GM18507 (cell line): ENCODE measurements at places on chromosomes 7 and 10.

DNA sequence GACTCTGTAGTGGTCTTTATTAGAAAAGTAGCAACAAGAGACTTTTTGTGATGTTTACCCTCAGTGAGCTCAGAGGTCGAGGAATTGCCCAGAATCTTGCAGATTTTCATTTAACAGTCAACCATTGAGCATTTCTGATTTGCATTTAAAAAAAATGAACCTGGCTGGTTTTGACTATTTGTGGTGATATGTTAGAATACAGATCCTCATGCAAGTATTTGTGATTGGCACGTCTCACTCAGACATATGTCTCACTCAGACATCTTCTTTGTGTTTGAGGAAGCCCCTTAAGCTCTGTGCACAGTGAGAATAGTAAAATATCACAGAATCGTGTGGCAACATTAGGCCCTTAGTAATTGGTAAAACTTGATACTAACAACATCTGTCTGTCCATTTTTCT lies 113.2 kb downstream of the SND1 start:
- no peak for DNase-seq

GRCh38 chr7:91187061-91187460 lies 77.2 kb upstream of the FZD1 start:
- no peak for DNase-seq

GRCh38 chr10:93541402-93542357 lies 24.8 kb upstream of the FFAR4 start:
- DNase-seq = no peak

DNA sequence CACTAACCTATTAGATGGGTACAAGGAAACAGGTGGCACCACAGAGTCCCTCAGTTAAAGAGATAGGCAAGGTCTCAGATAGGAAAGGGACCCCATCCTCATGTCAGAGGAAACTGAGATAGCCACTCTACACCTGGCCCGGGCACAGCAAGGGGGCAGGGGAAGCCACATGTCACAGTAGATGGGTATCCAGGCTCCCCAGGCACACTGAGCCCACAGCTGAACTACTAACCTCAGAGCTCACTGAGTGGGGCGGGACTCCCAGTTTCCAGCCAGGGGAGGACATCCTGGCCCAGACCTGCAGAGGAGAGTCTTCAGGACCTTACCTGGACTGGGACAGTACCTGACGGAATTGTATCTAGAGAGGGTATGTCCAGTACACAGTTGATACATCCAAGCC lies 3.7 kb upstream of the CDHR1 start:
- no peak for DNase-seq

GRCh38 chr10:82969405-82969804 lies 1094.4 kb downstream of the NRG3 start:
- no peak for DNase-seq

DNA sequence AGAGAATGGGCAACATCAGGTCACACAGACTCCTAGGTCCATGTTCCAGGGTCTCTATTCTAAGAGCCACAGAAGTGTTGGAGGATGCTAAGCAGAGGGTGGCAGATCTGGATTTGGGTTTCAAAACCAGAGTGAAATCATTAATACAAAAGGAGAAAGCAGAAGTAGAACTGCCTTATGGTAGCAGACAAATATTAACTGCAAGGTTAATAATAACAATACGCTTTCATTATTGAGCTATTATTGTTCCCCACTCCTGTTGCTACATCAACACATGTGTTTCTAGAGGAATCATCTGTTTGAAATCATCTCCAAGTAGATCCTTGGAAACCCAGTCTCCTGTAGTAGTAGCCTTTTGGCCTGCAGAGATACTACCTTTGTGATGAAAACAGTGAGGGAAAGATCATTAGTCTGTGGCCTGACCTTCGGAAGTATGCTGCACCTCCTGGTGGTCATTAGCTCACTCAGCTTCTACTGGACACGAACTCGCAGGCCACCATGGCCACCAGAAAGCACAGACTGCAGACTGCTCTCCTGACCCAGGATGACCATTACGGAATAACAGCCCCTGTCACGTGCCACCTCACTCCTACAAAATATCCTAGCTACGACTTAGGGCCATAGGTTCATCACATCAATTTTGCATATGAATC lies 84.6 kb downstream of the XPNPEP1 start:
- no peak for DNase-seq

DNA sequence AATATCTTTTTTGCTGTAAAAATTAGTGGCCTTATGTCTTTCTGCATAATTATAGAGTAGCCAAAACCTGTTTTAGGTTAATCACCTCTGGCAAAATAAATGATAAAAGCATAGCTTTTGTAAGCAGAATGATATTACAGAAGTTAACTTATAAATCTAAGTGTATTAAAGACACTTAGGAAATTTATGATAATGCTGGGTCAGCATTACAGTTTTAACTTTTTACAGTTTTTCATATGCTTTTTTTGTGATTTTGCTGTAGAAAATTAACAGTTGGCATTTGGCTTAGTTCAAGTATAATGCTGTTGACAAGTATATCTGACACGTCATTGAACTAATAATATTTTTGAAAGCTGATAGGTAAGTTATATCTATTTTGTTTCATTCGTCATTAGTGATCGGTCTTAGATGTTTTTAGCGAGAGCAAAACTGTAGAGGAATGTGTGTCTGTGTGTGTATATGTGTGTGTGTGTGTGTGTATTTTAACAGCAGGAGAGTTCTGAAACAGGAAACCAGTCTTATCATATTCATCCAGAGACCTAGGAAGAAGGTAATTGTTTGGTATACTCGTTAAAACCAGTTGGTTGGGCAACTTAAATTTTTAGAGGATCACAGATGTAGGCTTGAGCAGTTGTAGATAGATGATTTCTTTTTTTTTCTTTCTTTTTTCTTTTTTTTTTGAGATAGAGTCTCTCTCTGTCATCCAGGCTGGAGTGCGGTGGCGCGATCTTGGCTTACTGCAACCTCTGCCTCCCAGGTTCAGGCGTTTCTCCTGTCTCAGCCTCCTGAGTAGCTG lies 15.4 kb downstream of the PTEN start:
- no peak for DNase-seq

GRCh38 chr10:3825862-3826351 lies 40.9 kb upstream of the KLF6 start:
- no peak for DNase-seq

DNA sequence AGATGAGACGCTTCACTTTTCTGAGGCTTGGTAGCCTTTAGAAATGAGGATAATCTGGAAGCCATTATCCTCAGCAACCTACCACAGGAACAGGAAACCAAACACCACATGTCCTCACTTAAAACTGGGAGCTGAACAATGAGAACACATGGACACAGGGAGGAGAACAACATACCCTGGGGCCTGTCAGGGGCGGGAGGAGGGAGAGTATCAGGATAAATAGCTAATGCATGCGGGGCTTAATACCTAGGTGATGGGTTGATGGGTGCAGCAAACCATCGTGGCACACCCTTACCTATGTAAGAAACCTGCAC lies 48.9 kb downstream of the LRGUK start:
- no peak for DNase-seq

- no peak for DNase-seq
These were observed 263.6 kb upstream of the LRGUK start for GRCh38 chr7:133863362-133864061.

DNA sequence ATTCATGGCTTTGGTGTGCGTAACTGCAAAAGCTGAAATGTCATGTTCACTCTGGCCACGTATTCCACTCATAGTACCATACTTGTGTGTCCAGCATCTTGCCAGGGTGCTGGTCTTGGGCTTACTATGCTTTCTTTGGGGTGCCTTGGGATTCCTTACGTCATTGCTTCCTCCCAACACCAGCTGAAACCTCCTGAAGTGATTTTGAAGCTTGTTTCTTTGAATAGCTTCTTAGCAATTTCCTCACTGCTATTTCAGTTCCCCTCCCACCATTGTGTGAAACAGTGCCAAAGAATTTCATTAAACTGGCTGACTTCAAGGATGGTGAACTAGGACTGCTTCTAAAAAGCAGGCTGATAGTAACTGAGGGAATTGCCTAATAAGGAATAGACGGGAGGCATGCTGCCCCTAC lies 36.9 kb downstream of the ENTPD1 start:
- DNase-seq = no peak

GRCh38 chr7:46071076-46071475 lies 150.0 kb upstream of the IGFBP3 start:
- no peak for DNase-seq

DNA sequence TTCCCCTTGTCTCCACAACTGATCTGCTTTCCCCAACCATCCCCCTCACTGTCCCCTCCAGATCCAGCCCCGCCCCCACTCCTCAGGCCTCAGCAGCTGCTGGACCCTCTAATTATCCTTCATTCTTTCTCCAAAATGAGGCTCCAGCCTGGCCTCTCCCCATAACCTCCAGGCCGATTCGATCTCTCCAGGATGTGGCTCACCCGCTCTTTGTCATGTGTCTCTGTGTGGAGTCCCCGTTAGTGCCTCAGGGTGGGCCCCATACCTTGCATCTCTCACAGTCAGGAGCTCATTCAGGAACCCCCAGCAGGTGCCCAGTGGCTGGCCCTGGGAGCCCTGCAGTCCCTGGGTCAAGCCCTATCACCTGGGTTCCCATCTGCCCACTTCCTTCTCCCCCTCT lies 1.3 kb downstream of the PILRA start:
- no peak for DNase-seq

- DNase-seq = no peak
These were observed 4.5 kb downstream of the TNS3 start for GRCh38 chr7:47577321-47577919.

DNA sequence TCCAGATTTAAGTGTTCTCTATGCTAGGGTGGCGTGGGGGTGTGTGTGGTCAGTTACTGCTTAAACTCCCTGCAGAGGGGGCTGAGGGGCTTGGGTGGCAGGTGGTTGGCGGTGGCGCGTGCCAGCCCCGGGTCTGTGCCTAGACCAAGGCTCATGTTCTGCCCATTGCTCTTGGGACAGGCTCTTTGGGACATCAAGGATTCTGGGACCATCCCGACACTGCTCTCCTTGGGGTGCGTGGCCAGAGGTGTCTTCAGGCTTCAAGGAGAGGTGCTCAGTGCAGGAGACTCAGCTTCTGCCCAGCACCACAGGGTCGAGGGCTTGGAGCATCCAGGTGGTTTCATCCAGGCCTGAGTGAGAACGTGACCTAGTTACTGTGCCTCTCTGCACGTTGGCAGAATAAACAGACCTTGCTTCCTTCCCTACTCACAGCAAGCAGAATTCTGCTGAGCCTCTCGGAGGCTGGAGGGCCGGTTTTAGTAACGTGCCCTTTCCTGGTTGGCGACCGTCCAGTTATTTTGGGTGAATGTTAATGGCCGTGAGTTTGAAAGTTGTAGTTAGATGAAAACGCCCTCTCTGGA lies 39.9 kb downstream of the CAMK1D start:
- no peak for DNase-seq

GRCh38 chr7:30057741-30058140 lies 29.5 kb downstream of the PLEKHA8 start:
- no peak for DNase-seq

DNA sequence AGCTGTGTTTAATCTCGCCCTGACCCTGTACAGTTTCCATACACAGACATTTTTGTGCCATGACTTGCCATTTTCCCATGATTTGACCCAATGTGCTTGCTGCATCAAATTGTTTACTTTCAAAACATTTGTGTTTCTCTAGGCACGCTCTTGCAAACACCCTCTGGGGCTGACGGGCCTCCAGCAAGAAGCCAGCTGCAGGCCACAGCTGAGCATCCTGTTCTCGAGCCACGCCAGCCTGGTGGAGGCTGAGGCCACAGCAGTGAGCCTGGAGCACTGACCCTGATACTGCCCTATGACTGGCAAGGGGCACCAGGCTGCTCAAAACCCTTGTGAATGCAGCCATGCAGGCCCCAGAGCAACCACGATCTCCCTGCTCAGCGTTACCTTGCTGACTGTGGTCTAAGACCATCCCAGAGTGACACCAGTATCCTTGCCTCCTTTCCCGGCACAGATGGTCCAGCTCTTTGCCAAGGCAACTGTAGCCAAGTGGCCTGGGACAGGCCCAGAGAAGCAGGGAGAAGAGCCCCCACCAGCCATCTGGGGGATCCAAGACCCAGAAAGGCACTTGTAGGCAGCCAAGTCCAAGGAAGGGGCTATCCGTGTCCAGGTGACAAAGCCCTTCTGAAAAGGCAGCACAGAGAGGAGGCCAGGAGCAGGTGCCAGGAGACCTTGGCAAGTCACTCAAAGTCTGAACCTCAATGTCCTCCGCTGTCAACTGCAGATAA lies 78.5 kb downstream of the OAT start:
- DNase-seq = no peak

DNA sequence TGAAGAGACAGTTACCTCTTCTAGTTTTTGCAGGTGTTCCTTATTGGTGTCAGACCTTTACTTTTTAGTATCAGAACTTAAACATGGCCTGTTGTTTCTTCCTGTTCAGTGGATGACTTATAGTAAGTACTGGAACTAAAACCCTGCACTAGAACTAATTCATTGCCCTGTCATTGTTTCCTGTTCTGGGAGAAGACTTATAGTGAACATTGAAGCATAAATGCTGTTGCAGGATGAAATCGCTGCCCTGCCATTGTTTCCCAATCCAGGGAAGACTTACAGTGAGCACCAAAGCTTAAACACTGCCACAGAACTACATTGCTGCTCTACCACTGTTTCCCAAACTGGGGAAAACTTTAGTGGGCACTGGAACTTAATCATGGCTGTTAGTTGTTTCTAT lies 13.1 kb downstream of the IPMK start:
- no peak for DNase-seq

- no peak for DNase-seq
These were observed 23.6 kb upstream of the ITGB8 start for GRCh38 chr7:20307119-20307518.

DNA sequence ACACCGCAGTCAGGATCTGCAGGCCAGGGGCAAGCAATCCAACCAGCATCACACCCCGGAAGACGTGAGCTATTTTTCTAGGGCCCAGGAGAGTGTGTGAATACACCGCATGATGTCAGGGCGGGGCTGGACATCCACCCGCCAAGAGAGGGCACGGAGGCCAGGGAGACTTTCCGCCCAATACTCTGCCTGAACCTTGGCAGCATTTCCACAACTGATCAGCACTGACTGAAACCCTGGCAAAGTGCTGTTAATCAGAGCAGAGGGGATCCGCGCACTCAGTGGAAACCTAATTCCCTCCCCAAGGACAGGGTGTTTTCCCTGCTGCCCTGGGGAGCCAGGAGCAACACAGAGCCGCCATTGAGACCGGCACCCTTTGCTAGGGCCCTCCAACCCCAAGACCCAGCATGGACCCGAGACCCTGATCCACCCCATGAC lies 8.2 kb downstream of the MAD1L1 start:
- no peak for DNase-seq

- DNase-seq = no peak
These were observed 40.5 kb upstream of the DPYSL4 start for GRCh38 chr10:132146271-132146671.

GRCh38 chr10:129192344-129193128 lies 274.5 kb upstream of the MGMT start:
- no peak for DNase-seq

DNA sequence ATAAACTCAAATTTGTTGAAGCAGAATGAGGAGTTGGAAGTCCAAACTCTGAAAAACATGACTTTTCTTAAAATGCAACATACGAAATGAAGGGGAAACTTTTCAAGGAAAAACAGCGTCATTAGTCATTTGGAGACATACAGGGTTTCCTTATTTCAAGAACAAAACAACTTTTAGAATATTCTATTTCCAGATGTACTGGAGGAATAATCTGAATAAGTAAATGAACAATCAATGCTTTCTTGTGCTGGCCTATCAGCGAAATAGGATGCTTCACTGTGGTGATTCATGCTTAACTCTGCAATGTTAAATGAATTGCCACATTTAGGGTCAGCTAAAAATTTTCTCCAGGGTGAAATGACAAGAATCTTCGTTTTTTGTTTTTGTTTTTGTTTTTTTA lies 114.3 kb downstream of the SEMA3C start:
- no peak for DNase-seq
